ENCODE measurements at places on chromosomes 5 and 9.

DNA sequence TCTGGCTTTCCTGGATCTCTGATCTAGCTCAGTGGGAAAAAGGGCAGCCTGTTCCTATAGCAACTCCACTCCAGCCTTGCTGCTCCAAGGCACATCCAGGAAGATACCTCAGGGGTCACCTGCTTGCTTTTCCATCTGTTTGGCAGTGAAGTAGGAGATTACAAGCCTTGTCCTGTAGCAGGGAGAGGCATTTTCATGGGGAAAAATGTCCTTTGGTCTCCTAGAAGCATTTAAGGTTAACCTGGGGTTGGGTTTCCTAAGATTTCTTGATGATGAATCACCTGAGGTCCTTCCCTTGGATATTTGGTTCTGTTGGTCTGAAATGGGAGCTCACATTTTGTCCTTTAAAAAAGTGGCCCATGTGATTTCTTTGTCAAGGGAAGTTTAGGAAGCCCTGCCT is 1.5 kb upstream of the TMEM174 start:
- DNase-seq = no peak

DNA sequence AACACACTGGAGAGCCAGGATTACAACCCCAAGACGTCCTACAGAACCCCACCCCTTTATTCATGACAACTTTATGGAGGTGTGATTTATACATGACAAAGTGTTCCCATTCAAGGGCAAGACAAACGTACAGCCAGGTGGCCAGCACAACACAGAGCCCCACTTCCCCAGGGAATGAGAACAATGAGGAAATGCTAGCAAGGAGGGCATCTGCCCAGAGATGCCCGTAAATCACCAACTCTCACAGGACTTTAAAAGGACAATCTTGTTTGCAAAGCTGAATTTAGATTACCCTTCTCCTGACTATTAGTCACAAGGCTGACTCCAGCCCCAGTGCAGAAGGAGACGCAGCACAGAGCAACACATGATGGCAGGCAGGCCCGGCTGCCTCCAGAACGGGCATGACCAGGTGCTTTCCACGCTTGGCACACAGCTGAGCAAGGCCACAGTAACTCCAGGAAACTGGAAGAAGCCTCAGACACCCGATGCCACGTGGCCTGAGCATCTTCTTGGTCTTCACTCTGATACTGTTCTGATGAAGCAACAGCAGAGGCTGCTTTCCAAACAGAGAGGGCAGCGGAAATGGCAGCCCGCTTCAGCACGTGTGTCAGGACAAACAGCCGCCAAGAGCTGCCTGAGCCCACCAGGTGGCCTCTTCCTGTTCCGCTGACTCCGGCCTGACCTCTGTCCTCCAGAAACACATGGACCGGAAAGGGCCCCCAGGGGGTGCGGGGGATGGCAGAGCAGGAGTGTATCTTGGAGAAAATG is 51.4 kb downstream of the ROR2 start:
- DNase-seq = no peak

DNA sequence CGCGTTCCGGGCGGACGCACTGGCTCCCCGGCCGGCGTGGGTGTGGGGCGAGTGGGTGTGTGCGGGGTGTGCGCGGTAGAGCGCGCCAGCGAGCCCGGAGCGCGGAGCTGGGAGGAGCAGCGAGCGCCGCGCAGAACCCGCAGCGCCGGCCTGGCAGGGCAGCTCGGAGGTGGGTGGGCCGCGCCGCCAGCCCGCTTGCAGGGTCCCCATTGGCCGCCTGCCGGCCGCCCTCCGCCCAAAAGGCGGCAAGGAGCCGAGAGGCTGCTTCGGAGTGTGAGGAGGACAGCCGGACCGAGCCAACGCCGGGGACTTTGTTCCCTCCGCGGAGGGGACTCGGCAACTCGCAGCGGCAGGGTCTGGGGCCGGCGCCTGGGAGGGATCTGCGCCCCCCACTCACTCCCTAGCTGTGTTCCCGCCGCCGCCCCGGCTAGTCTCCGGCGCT is at the start of gene DAPK1:
Gene DAPK1, plus strand, starts transcription at position 264 of the 442 bp plus-strand sequence. CDS start 1,211 bp downstream, outside the sequence.
- peak; percentile 28 for DNase-seq

DNA sequence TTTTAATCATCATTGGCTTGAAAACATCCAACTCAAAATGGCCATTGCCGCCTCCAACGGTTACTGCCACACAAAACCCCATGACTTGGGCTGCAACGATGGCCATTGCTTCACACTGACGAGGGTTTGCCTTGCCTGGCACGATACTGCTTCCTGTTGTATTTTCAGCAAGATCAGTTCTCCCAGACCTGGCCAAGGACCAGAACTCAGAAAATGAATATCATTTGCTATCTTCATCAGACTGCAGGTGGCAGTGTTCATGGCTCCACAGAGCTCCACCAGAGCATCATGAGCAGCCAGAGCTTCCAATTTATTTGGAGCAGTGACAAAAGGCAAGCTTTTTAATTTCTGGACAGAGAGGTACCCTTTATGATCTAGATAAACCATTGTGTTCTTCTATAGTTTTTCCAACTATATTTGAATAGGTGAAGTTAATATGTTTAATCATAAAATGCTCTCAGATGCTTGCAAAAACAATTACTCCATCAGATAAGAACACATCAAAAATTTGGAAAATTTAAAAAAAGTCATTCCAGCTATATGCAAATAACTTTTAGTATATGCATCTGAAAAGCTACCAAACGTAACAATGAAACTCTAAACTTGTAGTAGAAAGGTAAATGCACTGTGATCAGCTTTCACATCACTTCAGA is 10.4 kb downstream of the AMACR start:
- DNase-seq = peak; percentile 33

GRCh38 chr5:72065751-72066255 is 41.5 kb upstream of the MAP1B start:
- DNase-seq = no peak

- peak; percentile 60 for DNase-seq
These were observed 4.2 kb downstream of the ADAM19 start for GRCh38 chr5:157571357-157571827.

DNA sequence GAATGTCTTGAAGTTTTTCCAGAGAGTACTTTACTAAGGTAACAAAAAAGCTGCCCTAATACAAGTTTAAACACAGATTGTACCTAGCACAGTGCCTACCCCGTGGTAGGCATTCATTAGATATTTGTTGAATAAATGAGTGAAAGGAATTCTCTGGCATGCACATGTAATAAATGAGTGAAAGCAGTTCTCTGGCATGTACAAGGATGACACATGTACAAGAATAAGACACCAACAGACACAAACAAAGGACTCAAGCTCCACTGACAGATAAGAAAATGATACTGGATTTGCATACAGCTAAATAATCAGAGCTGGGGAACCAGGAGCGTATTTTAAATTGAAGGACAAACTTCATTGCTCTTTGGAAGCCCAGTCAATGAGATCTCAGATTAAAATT is 535.8 kb downstream of the EFNA5 start:
- DNase-seq = no peak

- peak; percentile 51 for DNase-seq
These were observed 576.2 kb upstream of the CLINT1 start for GRCh38 chr5:158435161-158435616.

- DNase-seq = no peak
These were observed 393.9 kb upstream of the C9orf72 start for GRCh38 chr9:27967210-27967609.

- DNase-seq = no peak
These were observed 147.8 kb downstream of the MAST4 start for GRCh38 chr5:66744040-66744439.

GRCh38 chr5:172841256-172841655 is 7.2 kb downstream of the ERGIC1 start:
- DNase-seq = no peak

- DNase-seq = no peak
These were observed 31.8 kb downstream of the SPATA31D1 start for GRCh38 chr9:82020331-82020730.

GRCh38 chr5:133309166-133309795 is 257.5 kb downstream of the HSPA4 start:
- no peak for DNase-seq
